ENCODE measurements at places on chromosomes 1 and 21.

DNA sequence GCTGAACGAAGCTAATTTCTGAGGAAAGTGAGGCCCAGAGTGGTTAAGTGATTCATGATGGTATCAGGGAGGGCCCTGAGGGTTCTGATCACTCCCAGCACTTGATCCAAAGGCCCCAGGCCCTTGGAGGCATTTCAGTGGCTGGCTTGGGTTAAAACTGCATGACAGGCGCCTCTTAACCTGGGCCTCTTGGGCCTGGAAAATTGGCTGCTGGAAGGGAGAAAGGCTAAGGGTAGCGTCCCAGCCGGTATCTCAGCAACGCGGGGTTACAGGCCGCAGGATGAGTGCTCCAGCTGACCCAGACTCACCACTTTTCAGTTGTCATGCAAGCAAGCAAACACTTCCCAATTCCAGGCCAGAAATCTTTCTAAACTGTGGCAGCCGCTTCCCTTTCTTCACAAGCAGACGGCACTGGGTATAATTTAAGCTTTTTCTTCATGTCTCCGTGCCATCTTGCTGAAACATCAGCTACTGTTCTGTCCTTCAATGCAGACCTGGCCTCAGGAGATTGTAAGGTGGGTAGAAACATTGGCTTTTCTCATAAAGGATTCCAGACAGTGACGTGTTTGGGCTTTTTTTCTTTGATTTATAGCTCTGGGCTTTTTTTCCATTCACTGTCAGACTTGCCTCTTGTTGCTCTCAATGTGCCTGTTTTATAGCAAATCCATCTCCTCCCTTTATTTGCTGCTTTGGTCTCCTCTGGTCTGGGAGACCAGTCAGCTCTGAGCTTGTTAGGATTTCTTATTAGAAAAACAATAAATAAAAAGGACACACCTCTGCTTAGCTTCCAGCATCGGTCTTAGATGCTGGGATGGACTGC lies 229.1 kb downstream of the KCNJ6 start:
- no peak for DNase-seq

DNA sequence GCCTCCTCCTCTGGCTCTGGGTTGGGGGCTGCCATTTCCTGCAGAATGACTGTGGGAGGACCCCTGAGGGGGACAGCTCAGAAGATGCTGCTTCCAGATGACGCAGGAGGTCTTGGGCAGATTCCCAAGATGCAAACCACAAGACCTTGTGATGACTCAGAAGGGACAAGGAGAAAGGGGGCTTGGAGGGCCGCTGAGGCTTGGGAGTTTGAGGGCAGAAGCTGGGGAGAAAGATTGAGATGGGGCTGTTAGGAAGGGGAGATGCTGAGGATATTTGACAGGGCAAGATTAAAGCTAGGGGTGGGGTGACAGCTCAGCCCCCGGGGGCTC lies 7.5 kb downstream of the PTPRU start:
- no peak for DNase-seq

- DNase-seq, result no peak
Measured at GRCh38 chr1:219757890-219758289, 145.0 kb upstream of the ZC3H11B start.

DNA sequence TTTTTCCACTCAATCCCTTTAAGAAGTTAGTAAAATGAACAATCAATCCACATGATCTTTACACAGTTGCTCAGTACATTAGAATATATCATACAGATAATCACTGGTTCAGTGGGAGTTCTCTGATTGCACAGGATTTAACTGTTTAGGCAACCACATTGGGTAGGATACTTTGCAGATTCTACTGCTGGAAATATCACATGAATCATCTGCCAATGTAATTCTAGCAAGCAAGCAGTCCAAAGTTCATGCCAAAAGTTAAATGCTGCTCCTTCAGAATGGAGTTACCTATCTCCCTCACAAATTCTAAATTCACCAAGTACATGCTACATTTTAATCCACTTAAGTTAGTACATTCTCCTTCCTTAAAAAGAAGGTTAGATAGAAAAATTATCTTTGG lies 52.4 kb downstream of the NEGR1 start:
- no peak for DNase-seq

GRCh38 chr21:27572696-27573095 lies 605.8 kb upstream of the ADAMTS5 start:
- DNase-seq, result no peak

- no peak for DNase-seq
Measured at GRCh38 chr1:204072931-204073836, at the start of gene SOX13. Gene SOX13 (plus strand): TSS chr1:204073115. CDS start chr1:204112916, 39,801 bp downstream.

DNA sequence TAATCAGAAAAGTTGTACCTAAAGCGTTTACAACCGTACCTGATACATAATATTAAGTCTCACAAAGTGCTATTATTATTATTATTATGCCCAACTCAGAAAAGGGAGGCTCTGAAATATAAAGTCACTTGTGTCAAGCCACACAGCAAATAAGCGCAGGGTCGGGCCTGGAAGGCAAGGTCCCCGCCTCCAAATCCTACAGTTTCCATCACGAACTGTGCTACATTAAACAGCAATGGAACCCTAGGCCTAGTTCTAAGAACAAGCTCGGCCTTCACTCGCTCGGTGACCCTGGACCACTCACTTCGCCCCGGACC lies 549 bp downstream of the PARS2 start:
- DNase-seq, result no peak

DNA sequence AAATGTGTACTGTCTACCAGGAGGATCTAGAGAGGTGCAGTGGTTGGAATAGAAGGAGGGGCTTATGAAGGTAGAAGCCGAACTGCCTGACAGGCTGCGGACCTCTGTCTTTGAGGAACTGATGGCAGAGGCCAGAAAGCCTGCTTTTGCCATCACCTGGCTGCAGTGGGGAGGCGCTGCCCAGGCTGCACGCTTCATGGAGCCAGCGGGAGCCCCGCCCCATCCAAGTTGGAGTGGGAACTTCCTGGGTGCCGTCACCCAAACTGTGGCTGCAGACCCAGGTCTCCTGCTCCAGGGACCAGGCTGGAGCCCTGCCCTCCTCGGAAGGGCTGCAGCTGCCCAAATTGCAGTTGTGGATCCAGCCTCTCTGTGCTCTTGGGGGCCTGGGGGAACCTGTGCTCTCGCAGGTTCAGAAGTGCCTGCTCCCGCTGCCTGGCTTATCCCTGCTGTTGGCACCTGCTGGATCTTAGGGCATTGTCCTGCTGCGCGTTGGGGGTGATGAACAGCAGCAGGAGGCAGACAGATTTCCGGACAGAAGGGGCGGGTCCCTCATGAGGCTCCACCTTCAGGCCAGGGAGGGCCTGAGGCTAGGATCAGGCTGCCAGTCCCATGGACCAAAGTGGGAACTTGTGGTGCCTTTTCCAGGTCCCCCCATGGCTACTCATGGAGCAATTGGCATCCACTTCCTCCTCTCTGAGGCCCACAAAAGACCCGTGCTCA lies 118.0 kb upstream of the PLPPR4 start:
- peak; percentile 6 for DNase-seq

- peak; percentile 23 for DNase-seq
Measured at GRCh38 chr1:29793101-29793546, 556.8 kb downstream of the PTPRU start.

- DNase-seq, result no peak
Measured at GRCh38 chr1:91604632-91605031, 104.0 kb downstream of the CDC7 start.

- no peak for DNase-seq
Measured at GRCh38 chr1:6185151-6185550, 5.0 kb upstream of the CHD5 start.

- no peak for DNase-seq
Measured at GRCh38 chr1:54987919-54988705, 7.7 kb downstream of the TMEM61 start.

Measured in CD4-positive, alpha-beta T cell (primary cell).